ENCODE measurements at places on chromosomes 5 and 9.

DNA sequence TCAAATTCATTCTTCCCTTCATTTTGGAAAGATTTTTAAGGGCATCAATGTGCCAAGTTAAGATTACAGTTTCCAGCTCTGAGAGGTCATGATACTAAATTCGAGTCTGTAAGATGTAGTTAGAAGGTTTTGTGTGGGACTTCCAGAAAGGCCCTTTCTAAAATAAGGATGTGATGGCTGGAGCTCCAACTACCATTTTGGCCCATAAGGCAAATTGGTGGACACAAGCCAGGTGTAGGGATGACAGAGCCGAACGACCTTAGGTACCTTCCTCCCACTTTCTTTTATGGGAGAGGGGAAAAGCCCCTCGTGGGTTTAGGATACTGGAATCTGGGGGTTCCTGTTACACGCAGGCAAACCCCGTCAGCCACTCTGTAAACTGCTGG lies 54.3 kb upstream of the PTPDC1 start:
- DNase-seq, result no peak

DNA sequence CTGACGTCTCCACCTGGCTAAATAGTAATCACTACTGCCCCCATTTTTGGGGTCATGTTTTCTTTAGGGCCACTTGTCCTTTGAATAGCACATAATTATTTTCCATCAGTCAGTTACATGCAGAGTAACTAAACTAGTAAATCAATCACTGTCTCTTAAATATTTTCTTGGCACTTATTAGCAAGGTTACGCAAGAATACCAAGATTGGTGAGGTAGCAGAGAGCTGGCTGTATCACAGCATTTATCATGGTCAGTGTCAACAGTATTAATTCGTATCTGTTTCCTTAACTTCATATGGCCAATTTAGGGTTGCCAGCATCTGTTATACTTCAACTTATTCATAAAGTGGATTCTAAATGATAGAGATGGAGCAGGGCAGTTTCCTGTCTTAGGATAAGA lies 346.8 kb upstream of the FAM174A start:
- no peak for DNase-seq

DNA sequence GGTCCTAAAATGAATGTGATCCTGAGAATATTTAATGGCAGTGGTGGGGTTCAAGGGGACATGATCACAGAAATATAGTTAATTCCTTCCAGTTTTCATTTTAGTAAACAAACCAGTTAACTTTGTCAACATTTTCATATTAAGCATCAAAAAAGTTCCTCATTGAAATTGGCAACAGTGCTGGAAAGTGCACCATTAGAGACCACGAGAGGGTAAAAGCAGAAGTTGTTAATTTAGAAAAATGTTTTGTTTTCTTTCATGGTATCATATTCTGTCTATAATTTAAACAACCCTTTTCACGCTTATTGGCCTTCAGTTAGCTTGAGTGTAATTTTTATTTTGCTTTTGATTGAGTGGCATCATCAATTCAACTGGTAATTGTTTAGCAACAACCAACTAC lies 11.9 kb downstream of the GIN1 start:
- no peak for DNase-seq

GRCh38 chr5:56669534-56670483 lies 145.5 kb upstream of the MAP3K1 start:
- DNase-seq, result peak; percentile 98

DNA sequence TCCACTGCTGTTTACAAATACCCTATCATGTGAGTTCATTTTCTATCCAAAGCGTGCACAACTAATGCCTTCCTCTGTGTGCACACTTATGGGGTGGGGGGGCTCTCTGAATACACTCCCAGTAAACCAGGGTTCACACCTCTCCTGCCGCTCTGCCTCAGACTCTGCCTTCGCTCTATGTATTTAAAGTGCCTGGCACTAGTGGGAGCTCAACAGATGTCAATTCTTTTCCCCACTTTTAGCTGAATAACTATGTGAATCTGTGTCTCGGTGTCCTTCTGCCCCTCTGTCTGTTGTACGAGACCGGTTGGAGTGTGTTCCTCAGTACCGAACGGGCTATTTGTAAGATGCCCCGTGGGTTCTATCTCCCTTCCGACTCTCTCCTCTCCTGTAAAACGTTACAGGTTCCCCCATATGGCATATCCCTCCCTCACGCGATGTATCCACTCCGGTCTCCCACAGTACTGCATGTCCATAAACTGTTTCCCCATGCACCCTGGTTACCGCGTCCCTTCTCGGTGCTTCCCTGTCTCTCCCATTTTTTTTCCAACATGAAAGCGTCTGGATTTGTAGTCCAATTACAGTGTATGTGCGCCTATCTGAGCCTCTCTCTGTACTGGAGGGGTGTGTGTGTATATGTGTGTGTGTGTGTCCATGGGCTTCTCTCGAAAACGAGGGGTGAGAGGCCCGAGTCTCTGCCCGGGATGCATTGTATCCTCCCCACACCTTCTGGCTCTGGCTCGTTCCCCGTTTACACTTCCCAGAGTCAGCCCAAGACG lies 1.6 kb downstream of the ELL2 start:
- peak; percentile 28 for DNase-seq

- DNase-seq, result no peak
Observed at GRCh38 chr9:2559192-2560152, 62.1 kb upstream of the VLDLR start.

- no peak for DNase-seq
Observed at GRCh38 chr9:89731262-89732182, 126.7 kb downstream of the GADD45G start.

GRCh38 chr9:84975926-84976325 lies 306.4 kb downstream of the NTRK2 start:
- no peak for DNase-seq

DNA sequence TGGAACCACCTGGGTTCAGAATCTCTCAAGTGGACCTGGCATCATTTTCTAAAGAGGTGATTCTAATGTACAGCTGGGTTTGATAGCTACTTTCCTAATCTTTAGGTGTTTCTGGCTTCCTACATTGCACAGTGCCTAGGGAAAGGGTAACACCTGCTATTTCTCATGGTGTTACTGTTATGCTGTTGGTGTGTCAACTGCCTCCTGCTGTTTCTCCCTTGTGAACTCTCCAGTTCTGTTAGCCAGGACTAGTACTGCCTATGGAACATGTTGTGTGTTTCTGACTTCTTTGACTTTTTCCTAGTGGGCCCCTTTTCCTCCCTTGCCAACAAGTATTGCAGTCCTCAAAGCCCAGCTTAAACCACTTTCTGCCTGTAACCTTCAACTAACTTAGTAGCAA lies 5.5 kb downstream of the ARHGEF28 start:
- no peak for DNase-seq

DNA sequence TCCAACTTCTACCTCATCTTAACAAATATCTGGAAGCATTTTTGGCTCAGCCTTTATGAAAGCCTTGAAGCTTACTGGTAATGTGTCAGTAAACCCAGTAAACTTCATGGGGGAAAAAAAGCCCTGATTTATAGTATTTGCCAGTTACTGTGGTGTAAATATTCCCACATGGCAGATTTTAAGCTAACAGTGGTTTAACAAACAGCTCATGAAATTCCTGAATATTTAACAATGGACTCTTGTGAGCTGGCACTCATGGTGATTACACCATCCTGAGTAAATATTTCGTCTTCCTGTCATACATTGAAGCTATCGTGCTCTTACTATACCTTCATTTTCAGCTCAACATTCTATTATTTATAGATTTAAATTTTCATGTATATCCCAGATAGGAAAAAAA lies 57.0 kb upstream of the ACOT12 start:
- no peak for DNase-seq

- DNase-seq, result no peak
Observed at GRCh38 chr9:571741-572140, 269.8 kb upstream of the DMRT1 start.

DNA sequence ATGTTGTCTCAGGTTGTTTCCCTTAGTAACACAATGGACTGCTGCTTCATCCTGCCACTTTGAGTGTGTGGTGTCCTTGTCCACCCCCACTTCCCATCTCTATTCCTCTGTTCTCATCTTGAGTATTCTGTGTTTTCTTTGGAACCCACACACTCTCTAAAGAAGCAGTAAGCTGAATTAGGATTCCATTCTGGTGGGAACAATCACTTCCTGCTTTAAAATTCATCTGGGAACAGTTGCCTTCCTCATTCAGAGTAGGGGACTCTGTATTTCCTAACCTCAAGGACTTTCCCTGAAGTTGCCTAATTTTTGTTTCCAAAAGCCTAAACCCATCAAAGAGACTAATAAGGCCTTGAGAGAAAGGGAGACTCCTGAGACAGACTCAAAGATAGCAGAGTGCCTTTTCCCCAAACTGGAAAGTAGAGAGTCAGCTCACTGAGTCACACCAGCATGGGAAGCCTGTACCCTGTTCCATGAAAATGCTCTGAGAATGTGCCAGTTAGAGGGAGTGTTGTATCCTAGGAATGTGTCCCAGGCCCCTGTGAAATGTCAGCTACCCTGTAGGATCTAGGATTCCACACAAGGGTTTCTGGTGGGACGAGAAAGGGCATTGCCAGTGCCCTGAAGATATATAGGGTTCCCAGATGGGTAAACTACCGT lies 63.6 kb downstream of the CCDC192 start:
- no peak for DNase-seq

GRCh38 chr9:108436448-108436847 lies 419.3 kb downstream of the ACTL7B start:
- no peak for DNase-seq

DNA sequence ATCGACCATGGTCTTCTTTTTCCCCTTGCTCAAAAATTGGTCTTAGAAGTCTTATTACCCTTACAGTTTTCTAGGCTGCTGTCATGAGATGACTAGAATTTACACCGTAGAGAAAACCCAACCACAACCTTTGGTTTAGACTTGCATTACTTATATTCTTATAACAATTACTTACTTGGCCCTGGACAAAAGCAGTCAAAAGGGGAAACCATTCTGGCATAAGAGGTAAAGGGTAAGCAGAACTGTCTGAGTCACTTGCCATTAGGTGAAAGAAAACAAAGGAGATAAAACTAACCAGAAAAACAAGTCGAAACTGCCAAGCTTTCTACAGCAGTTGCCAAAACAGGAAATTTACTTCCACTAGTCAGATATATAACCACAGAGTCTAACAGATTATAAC lies 17.9 kb downstream of the TMEM245 start:
- peak; percentile 58 for DNase-seq

- DNase-seq, result no peak
Observed at GRCh38 chr5:158591301-158591863, 508.3 kb downstream of the EBF1 start.

DNA sequence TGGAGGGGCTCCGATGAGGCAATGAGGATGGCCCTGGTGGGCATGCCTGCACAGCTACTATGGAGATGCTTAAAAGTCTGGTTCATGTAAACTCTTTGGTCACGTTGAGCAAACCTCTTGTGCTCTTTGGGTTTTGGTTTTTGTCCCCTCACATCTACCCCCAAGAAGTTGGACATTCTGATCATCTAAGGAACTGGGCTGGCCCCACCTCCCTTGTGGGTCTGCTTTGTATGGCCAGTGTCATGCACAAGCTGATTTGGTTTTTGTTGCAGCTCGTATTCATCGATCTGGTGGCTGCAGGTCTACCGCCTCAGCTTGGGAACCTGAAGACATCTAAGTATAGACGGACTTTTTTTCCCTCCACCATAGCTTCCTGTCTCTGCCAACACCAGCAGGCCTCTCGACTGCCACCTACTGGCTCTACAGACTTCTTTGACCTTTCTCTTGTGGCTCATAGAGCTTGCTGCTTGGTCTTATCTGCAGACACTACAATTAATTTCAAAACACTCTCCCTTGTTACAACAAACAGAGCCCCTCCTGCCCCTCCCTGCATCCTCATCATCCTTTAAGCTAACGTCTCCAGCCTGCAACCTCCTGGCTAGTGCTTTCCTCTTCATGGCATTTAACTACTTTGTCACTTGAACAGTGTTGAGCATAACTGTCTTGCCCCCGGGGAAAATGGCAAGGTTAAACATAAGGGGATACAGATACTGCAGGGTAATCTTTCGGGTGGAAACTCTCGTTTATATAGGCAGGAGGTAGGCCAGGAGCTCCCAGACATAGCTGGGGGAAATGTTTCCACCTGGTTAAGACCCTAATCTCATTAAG lies 34.5 kb downstream of the TSTD2 start:
- peak; percentile 86 for DNase-seq

DNA sequence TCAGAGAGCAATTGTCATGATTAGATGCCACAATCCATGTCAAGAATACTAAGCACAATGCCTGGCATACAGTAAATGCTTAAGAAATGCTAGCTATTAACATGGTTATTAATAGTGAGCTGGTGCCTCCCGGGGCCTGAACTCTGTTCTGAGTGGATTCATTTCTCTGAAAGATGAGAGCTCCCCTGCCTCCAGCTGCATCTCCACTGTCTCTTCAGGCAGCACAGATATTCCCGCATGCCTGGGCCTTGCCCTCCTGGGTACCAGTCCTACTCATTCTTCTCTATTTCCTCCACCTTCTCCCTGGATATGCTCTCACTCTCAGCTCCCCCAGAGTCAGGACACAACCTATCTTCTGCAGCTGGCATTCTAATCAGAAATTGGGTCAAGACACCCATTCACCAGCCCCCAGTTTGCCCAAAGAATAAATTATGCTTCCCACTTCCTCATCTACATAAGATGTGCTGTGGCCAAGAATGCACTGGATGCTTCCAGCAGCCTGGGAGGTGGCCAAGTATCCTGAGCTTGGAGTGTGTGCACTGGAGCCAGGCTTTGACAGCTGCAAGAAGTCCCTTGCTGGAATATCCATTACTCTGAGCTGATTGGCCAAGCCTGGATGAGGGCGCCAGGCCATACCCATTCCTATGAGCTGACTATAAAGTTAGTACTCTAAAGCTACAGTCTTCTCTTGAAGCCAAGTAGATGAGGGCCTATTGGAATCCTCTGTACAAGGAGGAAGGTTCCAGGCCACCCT lies 669.0 kb downstream of the ACTL7B start:
- no peak for DNase-seq

GRCh38 chr9:121225240-121225639 lies 23.6 kb upstream of the RAB14 start:
- DNase-seq, result no peak

DNA sequence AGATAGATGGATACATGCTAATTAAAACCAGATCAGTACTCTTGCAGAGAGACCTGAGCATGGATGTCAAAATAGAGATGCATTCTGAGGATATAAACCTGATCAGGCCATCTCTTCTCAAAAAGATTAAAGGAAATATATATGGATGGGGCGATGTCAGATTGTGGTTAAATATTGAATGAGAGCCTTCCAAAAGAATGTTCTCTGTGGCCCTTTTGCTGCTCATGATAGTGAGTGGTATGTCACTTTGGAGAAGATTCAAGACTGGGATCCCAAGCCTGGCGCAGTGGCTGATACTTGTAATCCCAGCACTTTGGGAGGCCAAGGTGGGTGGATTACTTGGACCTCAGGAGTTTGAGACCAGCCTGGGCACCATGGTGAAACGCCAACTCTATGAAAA lies 20.5 kb downstream of the ZNF131 start:
- no peak for DNase-seq

GRCh38 chr5:88092958-88093605 lies 175.6 kb downstream of the TMEM161B start:
- DNase-seq, result no peak

- no peak for DNase-seq
Observed at GRCh38 chr9:93574091-93574899, 2.1 kb upstream of the PHF2 start.
